ENCODE measurements at places on chromosomes 1 and 21.

GRCh38 chr1:4690951-4691675, 36.7 kb downstream of the AJAP1 start:
- DNase-seq: no peak

GRCh38 chr1:151005729-151006319, 878 bp downstream of the MINDY1 start:
- DNase-seq: no peak

DNA sequence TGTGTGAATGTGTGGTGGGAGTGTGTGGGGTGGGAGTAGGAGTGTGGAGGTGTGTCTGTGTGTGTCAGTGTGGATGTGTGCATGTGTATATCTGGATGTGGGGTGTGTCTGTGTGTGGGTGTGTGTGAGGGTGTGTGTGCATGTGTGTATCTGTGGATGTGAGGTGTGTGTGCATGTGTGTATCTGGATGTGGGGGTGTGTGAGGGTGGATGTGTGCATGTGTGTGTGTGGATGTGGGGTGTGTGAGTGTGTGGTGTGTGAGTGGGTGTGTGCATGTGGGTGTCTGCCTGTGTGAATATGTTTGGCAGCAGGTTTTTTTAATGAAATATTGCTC, 106.1 kb downstream of the PDE9A start:
- no peak for DNase-seq

GRCh38 chr1:192167911-192168700, 9.8 kb downstream of the RGS18 start:
- no peak for DNase-seq

- no peak for DNase-seq
These were observed 889 bp downstream of the CLEC20A start for GRCh38 chr1:178495741-178496409.

- no peak for DNase-seq
These were observed 510.1 kb downstream of the PLA2G4A start for GRCh38 chr1:187338762-187339412.

DNA sequence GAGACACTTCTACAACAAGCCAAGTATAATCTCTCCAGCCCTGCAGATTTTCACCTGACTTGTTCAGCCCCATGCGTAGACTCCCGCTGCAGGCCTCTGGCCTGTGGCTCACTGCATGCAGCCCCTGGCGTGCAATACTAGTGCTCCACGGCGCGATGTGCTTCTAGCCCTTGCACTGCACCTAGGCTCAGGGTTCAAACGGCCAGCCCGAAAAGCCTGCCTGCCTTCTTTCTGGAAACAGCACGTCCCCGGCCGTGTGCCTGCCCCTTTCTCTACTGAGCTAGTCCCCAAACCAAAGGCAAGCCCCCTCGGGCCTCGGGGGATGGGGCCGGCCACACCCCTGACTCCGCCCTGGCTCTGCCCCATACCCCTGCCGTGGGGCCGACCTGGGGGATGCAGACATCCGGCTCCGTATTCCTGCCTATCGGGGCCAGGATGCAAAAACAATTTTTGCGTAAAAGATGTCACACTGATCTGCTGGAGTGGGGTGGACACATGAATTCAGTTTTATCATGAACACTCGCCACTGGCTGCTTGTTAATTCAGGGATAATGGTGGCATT, 26.3 kb upstream of the TRAPPC10 start:
- DNase-seq: no peak

DNA sequence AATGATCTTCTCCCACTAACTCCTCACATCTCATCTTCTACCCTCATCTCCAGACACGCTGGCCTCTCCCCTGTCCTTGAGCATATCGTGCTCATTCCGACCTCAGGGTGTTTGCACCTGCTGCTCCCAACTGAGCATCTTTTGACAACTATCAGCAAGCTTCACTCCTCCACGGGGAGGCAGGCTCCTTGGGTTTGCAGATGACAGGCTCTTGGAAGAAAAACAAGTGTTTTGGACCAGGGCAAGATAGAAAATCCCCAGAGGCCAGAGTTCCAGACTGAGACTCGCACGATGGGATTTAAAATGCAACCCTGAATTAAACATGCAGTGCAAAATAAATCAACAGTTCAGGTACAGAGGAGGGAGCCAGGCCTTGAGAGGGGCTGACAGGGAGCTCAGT, 246.7 kb downstream of the PTPRU start:
- DNase-seq: no peak

DNA sequence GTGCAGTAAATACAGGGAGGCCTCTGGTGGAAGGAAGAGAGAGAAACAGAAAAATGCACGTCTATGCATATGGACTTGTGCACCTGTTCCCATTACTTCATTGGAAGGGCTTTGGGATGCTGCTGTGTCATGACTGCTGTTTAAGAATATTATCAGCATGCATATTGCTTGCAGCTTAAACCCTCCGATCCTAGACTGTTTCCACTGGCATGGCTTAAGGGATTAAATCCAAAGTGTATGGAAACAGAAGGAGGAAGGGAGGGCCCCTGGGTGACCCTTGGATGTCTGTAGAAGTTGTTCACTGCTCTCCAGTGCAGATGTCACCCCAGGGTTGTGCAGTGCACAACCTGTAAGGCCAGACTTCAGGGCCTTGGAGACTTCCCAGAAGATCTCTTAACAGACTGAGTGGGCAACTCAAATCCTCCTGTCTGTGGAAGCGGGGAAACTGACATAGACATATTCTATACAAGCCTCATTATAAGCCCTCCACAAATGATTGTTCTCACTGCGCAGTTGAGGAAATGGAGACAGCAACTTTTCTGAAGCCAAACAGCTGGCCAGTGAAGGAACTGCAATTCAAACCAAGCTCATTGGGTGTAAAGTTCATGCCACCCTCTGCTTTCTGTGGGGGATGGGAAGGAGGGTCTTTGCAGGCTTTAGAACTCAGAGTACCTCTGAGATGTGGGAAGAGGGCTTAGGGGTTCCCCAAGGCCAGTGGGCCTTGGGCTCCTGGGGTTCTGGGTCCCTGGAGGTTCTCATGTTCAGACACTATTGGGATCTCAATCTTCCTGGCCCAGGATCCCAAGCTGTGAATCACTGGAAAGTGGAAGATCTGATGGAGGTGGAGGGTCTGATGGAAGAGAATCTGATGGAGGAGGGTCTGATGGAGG, 73.8 kb downstream of the UMODL1 start:
- DNase-seq: no peak

DNA sequence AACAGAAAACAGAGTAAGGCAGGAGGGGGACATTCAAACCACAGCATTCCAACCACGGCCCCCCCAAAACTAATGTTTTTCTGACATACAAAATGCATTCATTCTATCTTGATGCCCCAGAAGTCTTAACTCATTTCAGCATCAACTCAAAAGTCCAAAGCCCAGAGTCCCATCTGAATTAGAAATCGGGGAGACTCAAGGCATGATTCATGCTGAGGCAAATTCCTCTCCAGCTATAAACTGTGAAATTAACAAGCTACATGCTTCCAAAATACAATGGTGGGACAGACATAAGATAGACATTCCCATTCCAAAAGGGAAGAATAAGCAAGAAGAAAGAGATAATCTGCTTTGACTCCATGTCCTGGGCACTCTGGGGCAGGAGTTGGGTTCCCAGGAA, 73.9 kb downstream of the KCNJ15 start:
- DNase-seq: no peak
